ENCODE measurements at places on chromosomes 2 and 18.

- DNase-seq = no peak
These were observed 86.2 kb downstream of the MBP start for GRCh38 chr18:77046409-77046808.

DNA sequence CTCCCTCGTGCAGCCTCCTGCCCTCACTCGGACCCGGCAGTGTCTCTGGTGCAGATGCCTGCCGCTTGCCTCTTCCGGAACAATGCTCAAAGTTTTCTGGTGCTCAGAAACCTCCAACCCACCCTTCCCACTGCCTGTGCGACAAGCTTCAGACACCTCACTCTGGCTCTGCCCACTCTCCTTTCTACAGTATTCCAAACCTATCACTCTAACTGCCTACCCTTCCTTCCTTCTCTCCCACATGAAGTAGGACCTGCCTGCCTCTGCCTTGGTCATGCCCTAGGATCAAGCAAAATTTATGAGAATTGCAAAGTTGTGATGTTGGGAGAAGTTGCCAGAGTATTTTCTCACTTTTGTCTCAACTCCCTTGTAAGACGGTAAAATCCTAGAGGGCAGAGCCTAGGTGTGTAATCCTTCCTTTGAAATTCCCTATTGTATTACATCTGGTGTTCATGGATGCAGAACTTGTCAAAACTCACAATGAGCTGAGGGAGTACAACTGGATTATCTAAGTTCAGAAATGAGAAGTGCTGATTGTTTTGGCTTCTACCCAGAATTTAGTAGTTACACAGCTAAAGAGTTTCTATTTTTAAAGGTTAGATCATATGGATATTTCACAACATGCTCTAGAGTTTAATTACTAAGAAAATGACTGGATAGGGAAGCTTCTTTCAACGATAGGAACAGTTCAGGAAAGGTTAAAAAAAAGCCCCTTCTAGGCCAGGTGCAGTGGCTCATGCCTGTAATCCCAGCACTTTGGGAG, 7.2 kb downstream of the NPC1 start:
- DNase-seq = no peak

GRCh38 chr18:6949800-6950586, 167.6 kb downstream of the LAMA1 start:
- no peak for DNase-seq

- no peak for DNase-seq
These were observed 119.4 kb downstream of the FMNL2 start for GRCh38 chr2:152454371-152454770.

DNA sequence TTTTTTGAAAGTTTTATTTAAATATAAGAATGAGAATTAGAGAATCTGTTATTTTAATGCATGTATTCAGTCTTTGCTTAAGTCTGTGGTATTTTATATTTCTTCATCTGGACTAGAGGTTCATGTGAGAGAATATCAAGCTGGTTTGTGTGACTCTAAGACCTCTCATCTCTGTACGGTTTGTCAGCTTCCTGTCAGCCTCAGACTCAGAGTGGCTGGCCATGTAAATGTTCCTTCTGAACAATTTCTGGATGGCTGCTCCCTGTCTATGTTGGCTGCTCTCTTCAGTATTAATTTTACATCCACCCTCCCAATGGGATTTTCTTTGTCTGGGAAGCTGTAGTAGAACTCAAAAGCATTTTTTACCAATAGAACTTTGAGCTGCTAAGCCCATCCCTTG, 225.3 kb upstream of the THUMPD2 start:
- DNase-seq = no peak

GRCh38 chr2:226274143-226274542, 525.5 kb downstream of the IRS1 start:
- DNase-seq = no peak

GRCh38 chr2:153222231-153223165, 256.1 kb downstream of the RPRM start:
- no peak for DNase-seq

- no peak for DNase-seq
These were observed 841.8 kb downstream of the SLC4A3 start for GRCh38 chr2:220469201-220469600.

GRCh38 chr2:69743847-69744264, 1.9 kb downstream of the ANXA4 start:
- no peak for DNase-seq

- DNase-seq = no peak
These were observed 246.1 kb downstream of the RAD51AP2 start for GRCh38 chr2:17272170-17272569.

- no peak for DNase-seq
These were observed 25.6 kb upstream of the CXXC1 start for GRCh38 chr18:50313031-50313607.

DNA sequence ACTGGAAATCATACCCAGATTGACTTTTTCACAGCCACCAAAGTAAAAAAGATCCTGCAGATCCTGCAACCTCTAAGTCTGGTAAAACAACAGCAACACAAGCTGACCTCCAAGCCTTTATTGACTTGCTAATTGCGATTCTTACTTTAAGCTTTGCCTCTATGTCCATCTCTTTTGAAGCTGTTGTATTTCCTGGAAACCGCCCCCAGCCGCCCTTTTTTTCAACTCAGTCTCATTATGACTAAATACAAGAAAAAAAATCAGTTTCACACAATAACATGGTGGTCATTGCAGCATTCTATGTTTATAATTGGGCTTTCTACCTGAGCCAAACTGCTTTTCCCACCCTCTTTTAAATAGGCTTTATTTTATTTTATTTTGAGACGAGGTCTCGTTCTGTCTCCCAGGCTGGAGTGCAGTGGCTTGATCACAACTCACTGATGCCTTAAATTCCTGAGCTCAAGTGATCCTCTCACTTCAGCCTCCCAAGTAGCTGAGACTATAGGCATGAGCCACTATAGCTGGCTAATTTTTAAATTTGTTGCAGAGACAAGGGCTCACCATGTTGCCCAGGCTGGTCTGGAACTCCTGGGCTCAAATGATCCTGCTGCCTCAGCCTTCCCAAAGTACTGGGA, 76.2 kb downstream of the MOGAT1 start:
- DNase-seq = no peak

- DNase-seq = peak; percentile 31
These were observed 79.4 kb upstream of the SMAD7 start for GRCh38 chr18:49030138-49030537.

GRCh38 chr2:240213476-240214421, 73.3 kb upstream of the OTOS start:
- no peak for DNase-seq

DNA sequence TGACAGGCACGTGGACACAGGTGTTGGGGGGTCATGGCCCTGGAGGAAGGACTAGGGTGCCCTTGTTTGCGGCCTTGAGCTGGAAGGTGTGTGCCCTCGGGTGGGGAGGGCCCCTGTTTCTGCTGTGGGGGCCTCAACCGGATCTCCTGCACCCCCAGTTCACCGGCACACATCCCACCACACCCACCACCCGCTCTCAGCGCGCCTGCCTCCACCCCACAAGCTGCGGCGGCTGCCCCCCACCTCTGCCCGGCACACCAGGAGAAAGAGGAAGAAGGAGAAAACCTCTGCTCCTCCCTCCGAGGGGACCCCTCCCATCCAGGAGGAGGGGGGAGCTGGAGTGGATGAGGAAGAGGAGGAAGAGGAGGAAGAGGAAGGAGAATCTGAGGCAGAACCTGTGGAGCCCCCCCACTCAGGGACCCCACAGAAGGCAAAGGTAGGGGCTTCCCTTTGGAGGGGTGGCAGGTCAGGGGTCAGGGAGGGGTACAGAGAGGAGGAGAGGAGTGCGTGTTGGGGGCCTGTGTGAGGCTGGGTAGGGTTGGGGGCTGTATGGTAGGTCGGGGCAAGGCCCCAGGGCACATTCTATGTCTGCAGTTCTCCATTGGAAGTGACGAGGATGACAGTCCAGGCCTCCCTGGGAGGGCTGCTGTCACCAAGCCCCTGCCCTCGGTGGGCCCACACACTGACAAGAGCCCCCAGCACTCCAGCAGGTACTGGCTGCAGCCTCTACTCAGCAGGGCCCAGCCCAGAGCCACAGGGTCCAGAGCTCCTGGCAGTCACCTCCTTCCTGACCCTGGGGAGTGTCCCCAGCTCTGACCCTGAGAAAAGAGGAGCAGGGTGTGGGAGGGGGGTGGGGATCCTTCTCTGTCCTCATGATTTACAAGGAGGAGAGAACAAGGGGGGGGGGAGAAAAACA, 1.8 kb downstream of the SLC4A3 start:
- no peak for DNase-seq
